ENCODE measurements at places on chromosomes 11 and 22. TPM values are rescaled to one million over a fixed set of nuclear protein-coding genes. Genes with fewer than 3 reads are reported as not detected.

Gene KCNC1
- total RNA-seq, result 0.06 TPM

Gene OR10D3
- total RNA-seq, result not detected

Gene OR51E1
- total RNA-seq, result not detected

Gene TUB
- total RNA-seq, result 7.9 TPM

Gene CARNS1
- 0.08 TPM for total RNA-seq

Gene OR4D5
- not detected for total RNA-seq

Gene CABP7
- 0.25 TPM for total RNA-seq

Gene RIBC2
- total RNA-seq, result 2.6 TPM

Gene KRTAP5-11
- not detected for total RNA-seq

Gene THRSP
- not detected for total RNA-seq

Gene PCSK7
- total RNA-seq, result 23.5 TPM

Gene PACSIN2
- 103 TPM for total RNA-seq

Gene PKP3
- 36.4 TPM for total RNA-seq

Gene CREB3L1
- total RNA-seq, result 6.6 TPM

Gene DEFB131B
- not detected for total RNA-seq

Gene MISFA
- 2.2 TPM for total RNA-seq

Gene CARD16
- not detected for total RNA-seq

Gene ACER3
- total RNA-seq, result 20.9 TPM

Gene ASCL2
- total RNA-seq, result not detected

Gene EIF4G2
- 598 TPM for total RNA-seq

Gene SUSD2
- 56.4 TPM for total RNA-seq

Gene KMT5B
- total RNA-seq, result 21.1 TPM

Gene DGCR6
- total RNA-seq, result 0.97 TPM

Gene C11orf87
- not detected for total RNA-seq

Gene OR51M1
- not detected for total RNA-seq

Gene OR5P2
- not detected for total RNA-seq

Gene TRMU
- total RNA-seq, result 38.8 TPM

Gene RBM4B
- 22.0 TPM for total RNA-seq

Gene OR52I1
- not detected for total RNA-seq

Gene APOBEC3B
- 27.5 TPM for total RNA-seq

Gene MMP8
- total RNA-seq, result not detected
